ENCODE measurements at places on chromosomes 7 and 10.
A peak's percentile ranks its signal among the peaks of the same experiment; 100 is the strongest.

- DNase-seq: no peak
Measured at GRCh38 chr7:137753948-137754851, 92.6 kb downstream of the DGKI start.

DNA sequence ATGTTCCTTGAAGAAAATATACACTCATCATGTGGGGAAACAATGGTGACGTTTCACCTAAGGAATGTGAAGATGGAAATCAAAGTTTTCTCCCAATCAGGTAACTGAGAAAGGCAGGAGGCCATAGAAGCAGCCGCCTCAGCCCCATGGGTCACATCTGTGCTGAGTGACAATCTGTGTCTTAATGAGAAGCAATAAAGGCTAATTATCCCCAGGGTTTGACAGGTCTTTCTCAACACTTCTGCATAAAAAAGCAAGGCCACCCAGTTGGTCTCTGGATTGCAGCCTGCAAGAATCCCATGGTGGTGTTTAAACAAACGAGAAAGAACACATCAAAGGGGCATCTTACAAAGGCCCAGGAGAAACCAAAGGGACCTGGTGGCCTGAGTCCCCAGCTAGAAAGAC is 91.1 kb upstream of the TNS3 start:
- no peak for DNase-seq

GRCh38 chr7:1200045-1200444 is 32.6 kb upstream of the UNCX start:
- no peak for DNase-seq

DNA sequence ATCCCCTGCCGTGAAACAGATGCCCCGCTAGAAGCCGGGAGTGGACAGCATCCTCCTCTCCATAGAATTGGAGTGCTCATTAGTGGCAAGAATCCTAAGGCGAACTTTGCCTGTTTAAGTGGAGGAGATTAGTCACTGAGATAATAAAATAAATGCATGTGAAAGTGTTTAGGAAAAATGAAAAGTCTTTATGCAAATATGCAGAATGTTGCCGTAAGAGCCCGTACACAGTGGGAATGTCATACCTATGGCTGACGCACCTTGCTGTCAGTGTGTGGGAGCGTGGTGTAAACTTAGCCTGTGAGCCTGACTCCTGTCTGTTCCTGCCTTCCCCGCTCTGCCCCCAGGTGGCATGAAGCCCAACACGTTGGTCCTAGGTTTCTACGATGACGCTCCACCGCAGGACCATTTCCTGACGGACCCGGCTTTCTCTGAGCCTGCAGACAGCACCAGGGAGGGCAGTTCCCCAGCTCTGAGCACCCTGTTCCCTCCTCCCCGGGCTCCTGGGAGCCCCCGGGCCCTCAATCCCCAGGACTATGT is 1.7 kb upstream of the TRIP6 start:
- no peak for DNase-seq

DNA sequence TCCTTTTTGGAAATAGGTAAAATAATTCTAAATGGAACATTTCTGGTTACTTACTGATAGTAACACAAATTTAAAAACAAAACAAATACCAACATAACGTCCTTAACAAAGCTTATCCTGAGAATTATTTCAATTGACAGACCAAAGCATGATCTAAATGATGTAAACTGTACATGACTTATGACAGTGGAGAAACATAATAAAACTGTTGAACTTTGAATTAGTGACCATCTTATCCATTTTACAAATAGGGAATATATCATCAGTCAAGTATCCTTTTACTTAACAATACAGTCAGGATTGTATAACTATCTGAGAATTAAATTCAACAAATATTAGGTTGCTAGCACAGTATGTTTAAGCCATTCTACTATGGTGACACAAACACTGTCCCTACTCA is 2.4 kb downstream of the IPMK start:
- DNase-seq: peak; percentile 3

DNA sequence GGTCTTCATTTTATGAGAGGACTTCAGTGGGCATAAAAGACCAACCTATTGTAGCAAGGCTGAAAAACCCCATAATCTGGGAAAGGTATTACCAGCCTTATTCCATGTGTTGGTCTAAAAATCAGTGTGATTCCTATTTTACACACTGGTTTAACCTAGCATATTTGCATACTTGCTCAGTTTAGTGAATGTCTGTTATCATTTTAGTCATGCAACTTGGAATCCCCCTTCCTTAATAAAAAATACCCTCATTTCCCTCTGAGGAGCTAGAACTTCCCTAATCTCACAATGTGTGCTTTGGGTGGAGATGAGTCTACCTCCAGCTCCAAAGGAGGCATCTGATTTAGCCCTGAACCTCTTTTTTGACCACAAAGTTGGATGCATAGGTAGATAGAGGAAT is 312.8 kb upstream of the SORCS1 start:
- DNase-seq: no peak

- DNase-seq: no peak
Measured at GRCh38 chr7:112986256-112987031, 100.2 kb downstream of the GPR85 start.

DNA sequence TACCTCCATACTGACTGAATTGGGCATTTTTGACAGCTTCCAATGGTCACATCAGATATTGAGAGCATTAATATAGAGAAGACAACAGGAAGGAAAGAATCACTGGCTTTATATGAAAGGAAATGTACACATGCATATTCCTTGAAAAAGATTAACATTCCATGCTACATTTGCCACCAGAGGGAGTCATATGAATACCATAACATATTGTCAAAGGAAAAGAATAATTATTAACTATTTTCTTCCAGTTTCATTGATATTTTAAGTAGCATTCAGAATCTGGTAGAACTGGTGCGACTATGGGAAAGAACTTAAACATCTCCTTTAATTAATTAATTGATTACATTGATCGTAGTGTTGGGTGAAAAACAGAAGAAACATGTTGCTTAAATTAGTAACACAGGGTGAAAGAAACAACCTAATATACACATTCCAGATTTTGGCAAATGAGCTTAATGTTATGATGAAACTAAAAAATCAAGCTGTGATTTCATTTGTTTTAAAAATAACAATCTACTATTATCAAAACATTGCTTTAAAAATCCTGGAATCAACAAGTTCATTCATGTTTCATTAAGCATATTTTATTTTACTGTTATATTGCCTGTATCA is 71.5 kb downstream of the GPR85 start:
- DNase-seq: peak; percentile 28

GRCh38 chr7:132491391-132491945 is 84.8 kb downstream of the PLXNA4 start:
- no peak for DNase-seq

DNA sequence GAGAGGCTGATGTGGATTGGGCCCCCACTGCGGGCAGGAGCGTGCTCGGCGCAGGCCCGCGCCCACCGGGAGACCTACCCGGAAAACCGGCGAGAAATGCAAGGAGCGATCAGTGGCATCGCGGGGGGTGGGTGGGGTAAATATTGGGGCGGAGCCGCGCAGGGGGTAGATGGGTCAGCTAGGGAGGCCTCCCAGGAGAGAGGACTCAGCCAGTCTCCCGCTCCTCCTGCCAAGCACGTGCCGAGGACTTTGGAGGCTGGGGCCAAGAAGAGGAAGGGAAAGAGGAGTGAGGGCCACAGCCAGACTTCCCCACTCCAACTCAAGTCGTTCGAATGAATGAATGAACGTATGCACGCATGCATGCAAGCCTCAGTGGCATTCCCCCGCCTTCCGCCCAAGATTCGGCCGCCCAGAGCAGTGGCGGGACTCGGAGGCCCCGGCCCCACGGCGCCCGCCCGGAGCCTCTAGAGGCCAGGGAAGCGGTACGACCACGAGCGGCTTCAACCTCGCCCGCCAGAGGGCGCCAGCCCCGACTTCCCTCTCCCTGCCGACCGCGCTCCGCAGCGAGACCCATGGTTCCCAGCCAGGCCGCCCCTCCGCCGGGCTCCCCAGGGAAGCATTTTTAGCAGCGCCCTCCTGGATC is 3.6 kb downstream of the NPM3 start:
- DNase-seq: peak; percentile 68

- DNase-seq: no peak
Measured at GRCh38 chr7:69941077-69941651, 342.9 kb downstream of the AUTS2 start.

DNA sequence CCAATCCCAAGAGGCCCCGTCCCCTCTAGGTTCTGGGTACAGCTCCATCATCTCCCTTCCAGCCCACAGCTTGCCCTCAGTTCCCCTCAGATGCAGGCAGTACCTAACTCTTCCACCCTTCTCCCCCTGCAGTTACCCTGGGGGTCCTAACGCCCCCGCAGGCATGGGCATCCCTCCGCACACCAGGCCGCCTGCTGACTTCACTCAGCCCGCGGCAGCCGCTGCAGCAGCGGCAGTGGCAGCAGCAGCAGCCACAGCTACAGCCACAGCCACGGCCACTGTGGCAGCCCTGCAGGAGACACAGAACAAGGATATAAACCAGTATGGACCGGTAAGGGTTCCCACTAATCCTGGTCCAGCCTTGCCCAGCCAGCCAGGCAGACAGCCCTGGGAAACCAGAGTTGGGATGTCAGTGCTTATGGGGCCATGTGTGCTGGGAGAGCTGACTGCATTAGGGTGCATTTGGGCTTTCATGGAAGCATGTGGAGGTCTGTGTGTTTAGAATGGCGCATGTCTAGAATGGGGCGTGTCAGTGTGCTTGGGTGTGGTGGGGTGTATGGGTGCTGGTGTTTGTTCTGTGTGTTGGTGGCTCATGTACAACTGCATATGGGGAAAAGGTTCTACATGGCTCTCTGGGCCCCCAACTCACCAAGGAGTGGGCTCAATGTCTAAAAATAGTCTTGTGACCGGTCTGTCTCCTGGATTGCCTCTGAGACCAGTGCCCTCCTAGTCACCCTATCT is 55.1 kb upstream of the PPIF start:
- DNase-seq: no peak

GRCh38 chr10:132129431-132129830 is 57.3 kb upstream of the DPYSL4 start:
- no peak for DNase-seq

- no peak for DNase-seq
Measured at GRCh38 chr10:114869520-114869892, 47.9 kb downstream of the FHIP2A start.

GRCh38 chr10:34768972-34769330 is 46.1 kb downstream of the PARD3 start:
- no peak for DNase-seq

DNA sequence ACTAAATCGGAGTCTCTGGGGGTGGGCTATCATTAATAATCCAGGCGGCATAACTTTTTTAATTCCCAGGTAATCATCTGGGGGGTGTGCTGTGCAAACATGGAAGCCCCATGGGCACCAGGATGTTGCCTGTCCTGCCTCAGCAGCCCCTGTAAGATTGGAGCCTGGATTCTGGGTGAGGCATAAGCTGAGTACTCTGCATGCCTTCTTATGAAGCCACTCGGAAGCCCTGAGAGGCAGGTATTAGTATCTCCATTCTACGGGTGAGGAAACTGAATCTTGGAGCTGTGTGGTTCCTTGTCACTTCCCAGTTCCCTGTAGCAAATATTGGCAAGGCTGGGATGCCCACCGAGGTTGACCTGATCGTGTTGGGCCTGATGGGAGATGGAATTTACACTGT is 7.4 kb upstream of the OPN4 start:
- no peak for DNase-seq

DNA sequence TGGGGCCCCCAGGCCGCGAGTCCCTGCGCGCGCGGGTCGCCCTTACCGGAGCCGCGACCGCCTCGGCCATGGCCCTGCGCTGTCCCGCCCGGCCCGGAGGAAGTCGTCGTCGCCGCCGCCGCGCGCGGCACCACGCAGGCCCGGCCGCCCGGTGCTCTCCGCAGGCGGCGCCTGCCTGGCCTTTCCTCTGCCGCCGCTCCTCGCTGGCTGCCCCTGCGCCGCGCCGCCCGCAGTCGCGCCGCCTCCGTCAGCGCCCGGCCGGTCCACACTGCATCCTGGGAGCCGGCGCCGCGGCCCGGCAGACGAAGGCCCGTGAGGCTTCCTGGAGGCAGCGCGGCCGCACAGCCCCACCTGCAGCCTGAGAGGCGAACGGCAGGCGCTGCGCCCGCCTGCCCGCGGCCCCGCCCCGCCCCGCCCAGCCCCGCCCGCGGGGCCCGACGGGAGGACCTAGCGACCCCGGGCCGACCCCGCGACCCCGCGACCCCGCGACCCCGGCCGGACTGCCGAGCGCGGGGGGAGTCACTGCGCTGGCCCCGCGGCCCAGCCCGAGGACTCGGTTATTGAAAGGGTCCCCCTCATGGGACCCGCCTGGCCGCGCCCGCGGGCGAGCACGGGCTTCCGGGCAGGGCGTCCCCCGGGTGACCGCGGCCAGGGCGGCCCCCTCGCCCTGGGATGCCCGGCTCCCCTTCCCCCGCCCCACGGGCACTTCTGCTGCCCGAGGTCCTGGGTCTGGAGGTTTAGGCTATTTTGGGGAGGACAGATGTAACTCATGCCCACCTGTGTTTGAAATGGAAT is at the start of gene ZNF746:
ZNF746 (minus strand) TSS at position 343 of the 795 bp plus-strand sequence; CDS start at position 70, 273 bp downstream.
- peak; percentile 72 for DNase-seq

DNA sequence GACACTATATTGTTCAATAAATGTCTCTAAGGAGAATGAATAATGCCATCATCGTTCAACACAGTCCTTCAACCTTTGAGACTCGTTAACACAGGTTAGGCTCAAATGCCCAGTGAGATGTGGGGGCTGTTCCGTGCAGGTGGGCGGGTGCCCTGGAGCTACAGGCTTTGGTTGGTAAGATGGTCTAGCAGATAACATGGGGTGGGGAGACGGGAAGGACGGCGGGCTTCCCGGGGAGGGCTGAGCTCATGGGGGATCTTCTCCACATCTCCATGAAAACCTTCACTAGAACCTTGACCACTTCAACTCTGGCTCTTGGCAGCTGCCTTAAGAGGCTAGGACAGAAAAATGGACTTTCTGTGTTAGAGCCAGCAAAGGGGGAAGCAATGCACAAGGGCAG is 134.1 kb upstream of the TCERG1L start:
- DNase-seq: no peak

DNA sequence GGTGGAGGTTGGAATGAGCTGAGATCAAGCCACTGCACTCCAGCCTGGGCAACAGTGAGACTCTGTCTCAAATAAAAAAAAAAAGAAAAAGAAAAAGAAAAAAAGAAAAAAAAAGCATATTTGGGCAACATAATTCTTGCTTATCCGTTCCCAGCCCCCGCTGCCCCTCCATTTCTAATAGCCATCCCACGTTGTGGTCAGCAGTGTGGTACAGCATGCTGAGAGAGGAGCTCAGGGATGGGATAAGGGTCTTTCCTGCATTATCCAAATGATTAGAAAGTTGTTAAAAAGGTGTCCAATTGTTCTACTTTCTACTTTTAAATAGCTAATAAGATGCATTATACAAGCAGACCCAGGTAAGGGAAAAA is 104.9 kb upstream of the ZNF92 start:
- no peak for DNase-seq

DNA sequence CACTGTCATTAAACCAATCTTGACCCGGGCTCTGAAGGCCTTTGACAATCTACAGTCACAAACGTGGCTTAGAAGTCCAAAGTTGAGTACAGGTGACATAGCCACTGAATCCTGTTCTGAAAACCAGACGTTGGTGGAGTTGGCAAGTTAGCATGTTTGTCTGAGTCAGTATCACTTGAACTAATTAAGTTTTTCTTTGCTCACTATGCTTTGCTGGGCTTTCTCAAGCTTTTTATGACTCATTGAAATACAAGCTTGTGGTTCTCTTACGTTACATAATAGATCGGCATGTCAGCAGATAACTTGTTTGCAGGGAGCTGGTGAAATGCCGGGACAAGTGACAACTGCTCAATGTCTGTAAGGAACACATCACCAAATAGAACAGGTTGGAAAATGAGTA is 53.8 kb downstream of the ARL5B start:
- no peak for DNase-seq

- no peak for DNase-seq
Measured at GRCh38 chr10:27344568-27345454, 104.2 kb upstream of the ACBD5 start.

- no peak for DNase-seq
Measured at GRCh38 chr10:48720611-48721010, 35.9 kb downstream of the WDFY4 start.

GRCh38 chr7:157009778-157010587 is 480 bp downstream of the MNX1 start:
- DNase-seq: no peak
